SK-N-DZ (cell line): ENCODE measurements at places on chromosomes 7 and 10.

- DNase-seq, result no peak
These were observed 34.2 kb upstream of the ANLN start for GRCh38 chr7:36355490-36355889.

DNA sequence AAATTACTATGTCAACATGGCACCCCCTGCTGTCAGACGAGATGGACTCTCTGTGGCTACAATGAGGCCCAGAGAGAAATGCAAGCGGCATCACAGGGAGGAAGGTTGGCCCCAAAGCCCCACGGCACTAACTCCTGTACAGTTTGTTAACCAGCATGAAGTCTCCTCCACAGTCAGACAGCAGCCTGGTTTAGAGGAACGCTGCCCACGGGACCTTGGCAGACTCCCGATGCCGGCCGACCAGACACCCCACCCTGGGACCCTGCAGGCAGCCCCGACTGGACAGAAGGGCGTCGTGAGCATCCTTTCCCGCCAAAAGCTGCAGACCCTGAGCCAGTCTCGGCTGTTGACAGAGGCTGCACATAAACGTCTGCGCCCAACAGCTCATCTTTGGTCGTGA, 158.8 kb downstream of the DIP2C start:
- no peak for DNase-seq

- DNase-seq, result no peak
These were observed 524 bp upstream of the FUOM start for GRCh38 chr10:133358162-133358924.

DNA sequence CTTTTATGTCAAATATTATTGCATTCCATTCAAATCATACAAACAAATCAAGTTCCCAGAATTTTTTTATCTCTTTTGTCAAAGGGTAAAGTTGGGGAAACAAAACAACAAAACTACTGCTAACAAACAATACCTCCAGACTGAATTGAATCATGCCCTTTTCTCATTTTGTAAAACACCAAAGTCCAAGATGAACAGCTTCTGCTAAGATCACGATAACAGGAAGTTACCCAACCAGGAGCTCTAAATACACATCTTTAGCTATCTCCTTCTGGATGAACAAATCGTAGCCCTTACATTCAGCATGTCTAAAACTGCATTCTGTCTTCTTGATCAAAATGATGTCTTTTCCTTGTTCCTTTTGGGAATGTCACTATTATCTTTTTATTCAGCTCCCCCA, 97.4 kb downstream of the CTTNBP2 start:
- DNase-seq, result no peak

GRCh38 chr10:131848741-131849590, 51.8 kb upstream of the PPP2R2D start:
- no peak for DNase-seq

- no peak for DNase-seq
These were observed 57.3 kb downstream of the HELLS start for GRCh38 chr10:94602729-94603515.

- no peak for DNase-seq
These were observed 129.3 kb upstream of the PHYHIPL start for GRCh38 chr10:59047180-59047579.

- no peak for DNase-seq
These were observed 8.6 kb downstream of the IPMK start for GRCh38 chr10:58258977-58259692.

DNA sequence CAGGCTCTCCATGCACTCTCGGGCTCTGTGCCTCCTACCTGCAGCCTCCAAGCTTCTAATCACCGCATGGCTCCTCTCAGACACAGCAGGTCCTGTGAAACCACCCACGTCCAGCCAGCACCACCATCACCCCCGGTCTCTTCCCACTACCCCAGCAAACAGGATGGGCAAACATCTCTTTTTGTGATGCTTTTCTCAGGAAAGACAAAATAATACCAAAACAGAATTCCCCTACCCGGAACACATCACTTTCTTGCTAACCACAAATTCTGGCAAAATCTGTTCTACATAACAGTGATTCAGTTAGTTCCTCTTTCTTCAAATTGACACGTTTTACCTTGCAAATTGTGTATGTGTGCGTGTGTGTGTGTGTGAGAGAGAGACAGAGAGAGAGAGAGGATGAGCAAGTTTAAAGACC, 6.5 kb downstream of the SNX8 start:
- DNase-seq, result no peak

- no peak for DNase-seq
These were observed 92.9 kb upstream of the ZNF804B start for GRCh38 chr7:88666626-88667025.
